ENCODE measurements at places on chromosomes 11 and 22.

DNA sequence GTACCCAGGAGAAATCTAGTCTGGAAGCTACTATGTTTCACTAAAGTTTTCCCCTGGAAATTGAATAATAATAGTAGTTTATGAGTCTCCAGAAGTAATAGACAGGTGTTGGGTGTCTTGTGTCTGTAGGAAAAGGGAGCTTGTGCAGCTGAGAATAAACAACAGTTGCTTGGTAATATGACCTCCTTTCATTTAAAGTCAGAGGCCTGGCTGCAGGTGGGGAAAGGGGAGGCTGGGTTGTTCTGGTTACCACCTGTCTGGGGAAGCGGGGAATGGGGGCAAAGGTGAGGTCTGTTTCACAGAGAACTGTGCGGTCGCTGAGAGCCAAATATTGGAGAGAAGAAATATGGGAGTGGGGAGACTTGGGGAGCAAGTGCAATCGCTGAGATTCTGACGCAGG lies 3.3 kb upstream of the GRAMD1B start:
- no peak for DNase-seq

- DNase-seq = no peak
Observed at GRCh38 chr22:40385036-40385782, 14.8 kb downstream of the SGSM3 start.

DNA sequence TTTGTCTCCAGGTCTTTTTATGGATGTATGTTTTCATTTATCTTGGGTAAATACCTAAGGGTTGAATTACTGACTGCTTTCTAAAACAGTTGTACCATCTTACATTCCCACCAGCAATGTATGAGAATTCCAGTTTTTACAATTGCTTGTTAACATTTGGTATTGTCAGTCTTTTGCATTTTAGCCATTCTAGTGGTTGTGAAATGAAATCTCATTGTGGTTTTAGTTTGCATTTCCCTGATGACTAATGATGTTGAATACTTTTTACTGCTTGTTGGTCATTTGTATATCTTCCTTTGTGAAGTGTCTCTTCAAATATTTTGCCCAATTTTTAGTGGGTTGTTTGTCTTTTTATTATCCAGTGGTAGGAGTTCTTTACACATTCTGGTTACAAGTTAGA lies 92.8 kb downstream of the ARFGAP2 start:
- DNase-seq = no peak

DNA sequence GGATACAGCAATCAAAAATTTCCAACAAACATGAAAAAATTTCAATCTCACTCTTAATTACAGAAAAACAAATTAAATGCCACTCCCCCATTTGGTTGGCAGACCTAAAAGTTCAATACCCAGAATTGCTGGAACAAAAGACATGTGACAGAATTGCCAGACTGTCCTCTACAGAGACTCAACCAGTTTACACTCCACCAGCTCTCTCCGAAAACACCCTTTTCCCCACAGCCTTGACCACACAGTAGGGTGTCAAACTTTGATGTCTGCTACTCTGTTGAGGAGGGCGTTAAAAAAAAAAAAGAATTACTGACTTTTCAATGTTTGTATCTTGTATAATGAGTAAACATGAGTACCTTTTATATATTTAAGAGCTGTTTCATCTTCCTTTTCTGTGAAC lies 44.7 kb upstream of the YPEL1 start:
- peak; percentile 74 for DNase-seq

DNA sequence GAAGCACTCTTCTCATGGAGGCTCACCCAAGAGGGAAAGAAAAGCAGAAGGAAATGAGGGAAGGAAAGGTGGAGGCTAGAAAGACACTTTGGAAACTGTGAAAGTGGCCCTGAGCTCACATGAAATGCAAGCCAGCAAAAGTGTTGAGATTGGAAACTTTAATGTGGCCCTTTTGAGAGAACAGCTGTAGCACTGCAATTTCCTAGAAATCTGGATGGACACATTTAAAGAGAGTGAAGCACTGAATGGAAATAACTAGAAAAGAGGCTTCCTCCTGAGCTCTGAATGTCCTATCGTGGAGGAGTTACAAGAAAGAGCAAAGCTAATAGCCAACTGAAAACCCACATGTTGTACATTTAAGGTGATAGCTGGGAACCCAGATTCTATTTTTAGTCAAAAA lies 56.0 kb downstream of the LIF start:
- no peak for DNase-seq

- DNase-seq = peak; percentile 71
Observed at GRCh38 chr11:78039919-78040671, 17.0 kb upstream of the KCTD14 start.

- DNase-seq = no peak
Observed at GRCh38 chr22:20807315-20807752, 33.4 kb downstream of the SERPIND1 start.

- DNase-seq = no peak
Observed at GRCh38 chr11:123080015-123080414, 18.1 kb upstream of the HSPA8 start.

DNA sequence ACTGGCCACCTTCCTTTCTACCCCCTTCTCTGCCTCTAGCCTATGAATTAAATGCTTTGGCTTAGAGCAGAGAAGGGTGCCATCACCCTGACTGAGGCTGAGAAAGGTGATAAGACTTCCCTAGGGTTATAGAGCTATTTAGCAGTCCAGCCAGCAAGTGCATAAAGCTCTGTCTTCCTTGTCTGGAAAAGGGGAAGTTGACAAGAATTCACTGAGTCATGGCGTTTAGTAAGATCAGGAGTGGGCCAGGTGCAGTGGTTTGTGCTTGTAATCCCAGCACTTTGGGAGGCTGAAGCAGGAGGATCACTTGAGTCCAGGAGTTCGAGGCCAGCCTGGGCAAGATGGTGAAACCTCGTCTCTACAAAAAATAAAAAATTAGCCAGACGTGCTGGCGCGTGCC lies 63.1 kb downstream of the LHFPL7 start:
- no peak for DNase-seq

DNA sequence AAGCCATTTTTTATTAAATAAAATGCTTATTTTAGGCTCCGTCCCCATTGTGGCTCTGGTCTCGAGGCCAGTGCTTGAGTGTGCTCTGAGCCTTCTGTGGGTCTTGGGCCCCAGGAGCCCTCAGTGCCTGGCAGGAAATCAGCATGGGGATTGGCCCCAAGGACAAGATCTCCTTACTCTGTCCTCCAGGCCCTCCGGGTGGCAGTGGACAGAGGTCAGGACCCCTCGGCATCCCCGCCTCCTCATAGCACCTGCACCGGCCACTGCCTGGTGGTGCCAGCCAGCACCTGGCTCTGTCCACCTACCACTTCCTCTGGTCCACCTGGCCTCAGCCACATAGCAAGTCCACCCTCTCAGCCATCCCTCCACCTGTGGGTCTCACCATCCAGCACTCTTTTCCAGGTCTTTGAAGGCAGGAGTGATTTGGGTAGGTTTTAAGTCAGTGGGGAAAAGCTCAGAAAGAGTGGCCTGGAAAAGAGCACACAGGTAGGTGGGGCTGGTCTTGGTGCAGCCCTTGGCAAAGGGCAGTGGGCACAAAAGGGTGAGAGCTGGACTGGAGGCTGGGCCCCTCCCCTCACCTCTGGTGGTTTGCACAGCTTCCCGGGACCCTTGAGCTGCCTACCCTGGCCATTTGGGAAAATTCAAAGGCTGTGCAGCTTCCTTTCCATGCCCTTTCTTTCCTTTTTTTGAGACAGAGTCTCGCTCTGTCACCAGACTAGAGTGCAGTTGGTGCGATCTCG lies 3.5 kb downstream of the CLDN5 start:
- DNase-seq = no peak

- no peak for DNase-seq
Observed at GRCh38 chr22:30208631-30209603, 37.6 kb downstream of the LIF start.

DNA sequence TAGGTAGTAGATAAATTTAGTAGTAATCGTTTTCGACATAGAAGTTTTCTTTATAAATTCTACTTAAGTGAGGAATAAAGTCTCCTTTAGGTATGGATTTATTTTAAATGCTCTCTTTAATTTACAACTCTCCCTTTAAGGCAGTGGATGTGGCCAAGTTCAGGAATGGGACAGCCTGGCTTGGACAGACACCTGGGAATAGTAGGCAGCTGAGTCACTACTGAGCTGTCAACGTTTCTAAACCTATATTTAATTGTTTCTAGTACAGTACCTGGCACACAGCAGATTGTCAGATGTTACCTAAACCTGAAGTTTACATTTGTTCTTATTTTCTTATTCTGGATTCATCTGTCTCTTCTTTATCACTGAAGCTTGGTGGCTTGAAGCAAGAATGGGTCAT lies 85.1 kb downstream of the DEPDC5 start:
- no peak for DNase-seq

- no peak for DNase-seq
Observed at GRCh38 chr11:22775248-22775647, 54.4 kb downstream of the SVIP start.

DNA sequence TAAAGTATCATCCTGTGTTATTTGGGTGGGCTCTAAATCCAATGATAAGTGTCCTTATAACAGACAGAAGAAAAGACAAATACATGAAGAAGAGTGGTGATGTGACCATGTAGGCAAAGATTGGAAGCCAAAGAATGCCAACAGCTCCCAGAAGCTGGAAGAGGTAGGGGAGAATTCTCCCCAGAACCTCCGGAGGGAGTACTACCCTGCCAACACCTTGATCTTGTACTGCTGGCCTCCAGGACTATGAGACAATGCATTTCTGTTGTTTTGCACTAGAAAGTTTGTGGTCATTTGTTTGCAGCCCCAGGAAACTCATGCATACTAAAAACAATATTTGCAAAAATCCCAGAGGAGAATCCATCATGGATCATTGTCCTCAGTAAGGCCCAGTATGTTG lies 115.0 kb upstream of the ARHGAP20 start:
- no peak for DNase-seq

- no peak for DNase-seq
Observed at GRCh38 chr22:20588843-20589581, 81.6 kb downstream of the MED15 start.

- no peak for DNase-seq
Observed at GRCh38 chr11:125873881-125874555, 13.4 kb upstream of the HYLS1 start.

DNA sequence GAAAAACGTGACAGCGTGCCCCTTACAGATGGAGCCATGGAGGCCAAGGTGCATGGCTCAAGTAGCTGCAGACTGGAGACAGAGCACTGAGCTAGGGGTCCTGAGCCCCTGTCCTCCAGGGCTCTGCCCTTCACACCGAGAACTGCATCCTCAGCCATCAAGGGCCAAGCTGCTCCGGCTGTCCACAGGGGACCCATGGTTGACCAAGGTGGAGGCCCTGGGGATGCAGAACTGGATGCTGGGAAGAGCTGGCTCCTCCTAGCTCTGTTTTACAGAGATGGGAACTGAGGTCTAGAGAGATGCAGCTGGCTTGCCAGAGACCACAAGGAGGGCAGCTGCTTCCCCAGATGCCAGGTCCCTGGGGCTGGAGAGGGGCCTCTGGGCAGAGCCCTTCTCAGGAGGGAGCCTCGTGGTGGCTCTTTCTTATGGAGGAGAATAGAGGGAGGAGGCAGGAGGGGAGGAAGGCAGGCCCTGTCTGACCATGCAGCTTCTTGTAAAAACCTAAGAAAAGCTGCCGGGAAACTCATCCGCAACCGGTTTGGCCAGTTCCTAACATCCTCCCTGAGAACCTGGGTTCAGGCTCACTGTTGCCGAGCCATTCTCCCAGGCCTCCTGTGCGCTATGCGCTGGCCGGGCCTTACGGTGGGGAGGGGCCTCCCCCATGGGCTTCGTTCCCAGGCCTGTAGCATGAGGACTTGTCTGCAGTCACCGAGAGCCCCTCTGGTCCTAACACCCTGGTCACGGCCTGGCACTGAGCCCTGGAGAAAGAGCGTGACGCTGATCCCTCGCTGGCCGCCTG lies 80.6 kb downstream of the WNT7B start:
- no peak for DNase-seq

DNA sequence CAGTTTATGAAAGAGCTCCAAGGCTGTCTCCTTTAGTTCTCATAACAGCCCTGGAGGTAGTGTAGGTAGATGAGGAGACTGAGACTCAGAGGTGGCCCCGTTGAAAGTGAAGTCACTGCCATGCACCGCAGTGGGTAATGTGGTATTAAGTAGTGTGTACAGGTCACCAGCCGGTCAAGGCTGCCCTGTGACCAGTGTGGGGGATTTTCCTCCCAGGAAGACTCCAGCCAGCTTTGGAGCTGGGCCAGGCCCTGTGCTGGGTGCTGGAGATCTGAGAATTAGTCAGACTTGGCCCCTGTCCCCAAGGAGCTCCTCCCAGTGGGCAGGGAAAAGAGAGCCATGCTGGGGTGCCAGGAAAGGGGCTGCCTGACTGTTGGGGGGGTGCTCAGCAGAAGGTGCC lies 5.3 kb downstream of the OMP start:
- no peak for DNase-seq

- no peak for DNase-seq
Observed at GRCh38 chr11:62794201-62794775, 2.5 kb upstream of the TMEM223 start.

GRCh38 chr22:23569291-23569690 lies 10.8 kb downstream of the IGLL1 start:
- no peak for DNase-seq

- DNase-seq = no peak
Observed at GRCh38 chr22:44971651-44972362, 38.0 kb downstream of the PHF21B start.

DNA sequence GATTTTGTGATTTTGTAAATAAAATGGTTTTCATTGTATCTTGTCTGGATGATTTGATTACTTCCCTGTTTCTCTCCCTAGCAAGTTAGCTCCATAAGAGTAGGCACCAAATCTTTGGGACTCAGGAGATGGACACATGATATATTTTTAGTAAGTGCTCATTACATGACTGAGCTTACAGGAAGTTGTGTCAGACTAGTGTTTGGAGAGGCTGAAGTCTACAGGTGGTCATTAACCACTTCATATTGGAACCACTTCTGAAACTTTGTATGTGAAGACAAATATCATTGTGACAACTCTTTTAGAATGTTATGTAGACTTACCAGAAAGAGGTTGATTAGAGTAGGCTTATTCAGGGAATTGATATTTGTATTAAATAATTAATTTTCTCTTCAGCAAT lies 19.1 kb downstream of the ARHGAP42 start:
- DNase-seq = no peak

GRCh38 chr22:40419718-40420117 lies 49.3 kb downstream of the SGSM3 start:
- no peak for DNase-seq
